ENCODE measurements at places on chromosomes 3 and 15. TPM values are rescaled to one million over a fixed set of nuclear protein-coding genes. Genes with fewer than 3 reads are reported as not detected.

The SAXO2 gene
- 4.2 TPM for total RNA-seq

DNA sequence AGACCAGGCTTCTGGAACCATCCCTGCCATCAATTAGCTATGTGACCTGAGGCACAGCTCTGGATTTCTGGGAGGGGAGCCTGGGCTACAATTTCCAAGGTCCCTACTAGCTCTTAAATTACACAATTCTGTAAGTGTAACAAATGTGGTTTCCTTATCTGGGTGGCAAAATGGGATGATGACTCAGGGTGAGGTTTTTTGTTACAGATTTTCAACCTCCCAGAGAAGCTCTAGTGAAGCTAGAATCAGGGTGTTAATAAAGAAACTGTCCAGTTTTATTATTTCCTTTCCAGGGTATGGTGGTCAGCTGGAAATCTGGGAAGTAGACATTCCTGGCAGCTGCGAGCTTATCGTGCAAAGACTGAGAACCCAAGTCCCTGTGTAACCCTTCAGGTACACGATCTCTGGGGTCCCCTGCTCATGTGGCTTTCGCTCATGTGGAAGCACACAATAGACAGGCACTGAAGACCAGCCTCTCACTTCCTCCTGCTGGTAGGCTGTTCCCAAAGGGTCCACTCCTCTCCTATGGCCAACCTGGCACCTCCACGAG lies 7.3 kb downstream of the RAB27A start:
- peak; percentile 76 for DNase-seq

DNA sequence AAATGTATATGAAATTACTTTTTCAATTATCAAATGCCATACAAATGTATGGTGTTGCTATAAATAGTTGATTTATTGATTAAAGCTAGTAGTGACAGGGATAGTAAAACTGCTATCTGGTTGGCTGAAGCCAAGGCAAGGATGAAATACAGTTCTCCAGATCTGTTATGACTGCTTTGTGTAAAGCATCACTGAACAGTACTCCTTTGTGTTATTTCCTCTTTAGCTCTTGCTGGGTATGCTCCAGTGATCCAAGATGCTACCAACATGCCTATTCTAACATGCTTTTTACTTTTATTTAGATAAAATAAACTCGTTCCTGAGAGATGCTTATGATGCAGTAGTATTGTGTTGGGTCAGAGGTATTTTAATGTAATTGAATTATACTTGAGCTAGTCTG lies 12.4 kb upstream of the UBR1 start:
- DNase-seq = no peak

The TMOD2 gene
- 8.2 TPM for total RNA-seq

GRCh38 chr15:51938286-51938685 lies 33.3 kb downstream of the LEO1 start:
- DNase-seq = peak; percentile 23

DNA sequence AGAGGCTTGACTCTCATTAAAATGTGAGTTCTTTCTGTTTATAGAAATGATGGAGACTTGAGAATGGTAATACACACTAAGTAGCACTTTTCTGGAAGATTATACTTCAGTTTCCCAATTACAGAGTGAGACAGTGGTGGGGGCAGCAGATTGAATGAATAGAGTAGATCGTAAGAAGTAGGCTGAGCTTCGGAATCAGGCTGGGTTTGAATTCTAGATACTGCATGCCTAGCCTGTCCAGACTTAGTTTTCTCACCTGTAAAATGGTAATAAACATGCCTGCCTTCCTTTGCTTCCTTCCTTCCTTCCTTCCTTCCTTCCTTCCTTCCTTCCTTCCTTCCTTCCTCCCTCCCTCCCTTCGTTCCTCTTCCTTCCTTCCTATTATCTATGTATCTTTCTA lies 8.1 kb downstream of the IL1RAP start:
- DNase-seq = no peak

The OIP5 gene
- total RNA-seq = 1.3 TPM

DNA sequence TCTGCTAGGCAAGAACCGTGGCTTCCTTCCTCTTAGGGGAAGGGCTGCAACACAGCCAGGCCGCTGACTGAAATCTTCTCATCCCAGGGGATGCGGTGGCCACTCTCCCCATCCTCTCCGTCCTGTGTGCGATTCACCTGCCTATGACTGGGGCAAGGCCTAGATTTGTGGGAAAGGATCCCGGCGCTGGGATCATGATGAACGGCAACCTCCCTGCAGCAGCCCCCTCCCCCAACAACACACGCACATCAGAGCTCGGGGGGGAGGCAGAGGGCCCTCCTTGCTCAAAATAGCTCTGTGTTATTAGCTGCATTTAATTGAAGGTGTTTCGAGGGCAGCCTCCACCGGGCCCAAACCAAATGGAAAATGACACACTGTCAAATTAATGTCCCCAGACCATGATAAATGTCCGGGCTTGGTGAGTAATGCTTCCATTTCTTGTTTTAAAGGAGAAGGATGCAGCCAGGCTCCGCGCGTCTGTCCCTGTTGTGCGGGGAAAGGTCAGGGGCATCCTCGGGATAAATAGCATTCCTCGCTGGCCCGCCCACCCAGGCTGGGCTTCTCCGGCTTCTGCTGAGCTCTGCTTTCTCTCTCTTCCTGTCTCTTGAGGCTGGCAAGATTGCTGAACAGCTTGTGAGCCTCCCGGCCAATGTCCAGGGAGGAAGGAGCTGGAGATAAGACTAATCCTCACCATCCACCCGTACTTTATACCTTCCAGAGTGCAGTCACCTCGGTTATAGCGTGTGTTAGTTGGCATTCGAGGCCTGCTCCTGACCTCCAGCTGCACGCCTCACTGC lies 56.4 kb upstream of the TLE3 start:
- no peak for DNase-seq

The UBE2E2 gene
- 47.9 TPM for total RNA-seq

GRCh38 chr3:128080323-128081080 lies 28.3 kb downstream of the SEC61A1 start:
- DNase-seq = peak; percentile 79

DNA sequence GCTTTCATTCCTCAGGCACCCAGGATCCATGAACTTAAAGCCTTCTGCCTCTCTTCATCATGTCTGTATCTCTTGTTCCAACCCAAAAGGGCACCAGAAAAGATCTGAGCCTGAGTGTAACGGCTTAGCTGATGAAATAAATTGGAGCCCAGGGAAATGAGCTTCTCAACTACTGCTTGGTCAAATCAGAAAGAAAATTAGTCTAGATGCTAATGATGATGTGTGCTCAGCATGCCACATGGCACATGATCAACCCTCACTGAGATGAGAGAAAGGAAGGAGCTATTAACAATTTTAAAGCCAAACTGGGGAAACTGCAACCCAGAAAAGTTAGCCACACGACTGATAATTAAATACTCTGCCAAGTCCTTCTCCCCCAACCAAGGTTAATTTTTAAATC lies 325.7 kb downstream of the CNTN3 start:
- DNase-seq = no peak

- DNase-seq = peak; percentile 64
These were observed 192.2 kb upstream of the THRB start for GRCh38 chr3:24686808-24687207.

DNA sequence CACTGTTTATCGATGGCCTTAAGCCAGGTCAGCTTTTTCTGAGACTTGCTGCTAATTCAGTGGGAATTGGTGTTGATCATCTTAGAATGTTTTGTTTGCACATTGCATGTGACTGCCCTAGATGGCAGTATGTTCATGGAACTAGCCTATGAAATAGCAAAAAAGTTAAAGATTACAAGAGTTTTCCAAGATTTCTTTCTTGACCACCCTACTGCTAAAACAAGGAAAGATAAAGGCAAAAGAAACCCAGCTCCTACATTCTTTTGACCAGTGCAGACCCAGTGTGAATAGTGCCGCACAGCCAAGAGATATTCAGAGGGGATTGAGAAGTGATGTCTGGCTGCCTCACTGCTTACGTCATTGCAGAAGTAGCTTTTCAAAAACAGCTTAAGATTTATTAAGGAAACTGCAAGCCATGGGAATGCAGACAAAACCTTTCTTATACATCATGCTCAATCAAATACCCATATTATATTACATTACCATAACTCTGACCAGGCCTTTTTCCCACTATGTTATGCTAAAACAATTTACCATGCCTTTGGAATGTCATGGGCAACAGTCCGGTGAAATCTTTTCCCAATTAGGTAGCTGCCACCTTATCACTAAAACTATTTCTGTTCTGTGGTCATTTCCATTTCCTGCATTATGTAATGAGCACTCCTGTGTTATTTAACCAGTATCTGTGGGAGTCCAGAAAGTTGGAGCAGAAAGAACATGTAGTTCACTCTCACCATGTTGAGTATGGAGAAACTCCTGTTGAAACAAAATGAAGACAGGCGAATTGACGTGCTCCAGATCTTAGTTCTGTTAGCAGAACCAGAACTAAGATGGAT lies 6.0 kb downstream of the PHLDB2 start:
- DNase-seq = peak; percentile 65

- DNase-seq = no peak
These were observed 984.8 kb downstream of the FHIT start for GRCh38 chr3:60266444-60266843.

GRCh38 chr15:61849447-61849846 lies 210.8 kb downstream of the VPS13C start:
- DNase-seq = no peak

- no peak for DNase-seq
These were observed 1129.6 kb downstream of the OTOL1 start for GRCh38 chr3:162626172-162626571.

The CCDC39 gene
- not detected for total RNA-seq

The RARRES1 gene
- 0.52 TPM for total RNA-seq

The GTPBP8 gene
- total RNA-seq = 31.8 TPM

GRCh38 chr15:69979783-69980182 lies 117.9 kb downstream of the TLE3 start:
- DNase-seq = no peak

DNA sequence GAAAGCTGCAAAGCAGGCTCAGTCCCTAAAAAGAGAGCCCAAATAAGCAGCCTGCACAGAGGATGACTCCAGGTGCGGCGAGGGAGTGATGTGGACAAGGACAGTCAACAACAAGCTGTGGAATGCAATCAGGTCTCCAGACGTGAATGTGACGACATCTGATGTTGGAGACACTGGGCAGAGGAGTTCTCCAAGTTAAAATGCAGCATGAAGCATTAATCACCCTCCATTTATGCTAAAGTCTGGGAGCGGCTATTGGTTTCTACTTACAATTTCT lies 316.7 kb downstream of the FGF12 start:
- DNase-seq = no peak

Measured in mammary epithelial cell (primary cell).